Spinal cord (tissue), 10 donors: ENCODE measurements at places on chromosomes 5 and 9.
A peak's percentile ranks its signal among the peaks of the same experiment; 100 is the strongest.

DNA sequence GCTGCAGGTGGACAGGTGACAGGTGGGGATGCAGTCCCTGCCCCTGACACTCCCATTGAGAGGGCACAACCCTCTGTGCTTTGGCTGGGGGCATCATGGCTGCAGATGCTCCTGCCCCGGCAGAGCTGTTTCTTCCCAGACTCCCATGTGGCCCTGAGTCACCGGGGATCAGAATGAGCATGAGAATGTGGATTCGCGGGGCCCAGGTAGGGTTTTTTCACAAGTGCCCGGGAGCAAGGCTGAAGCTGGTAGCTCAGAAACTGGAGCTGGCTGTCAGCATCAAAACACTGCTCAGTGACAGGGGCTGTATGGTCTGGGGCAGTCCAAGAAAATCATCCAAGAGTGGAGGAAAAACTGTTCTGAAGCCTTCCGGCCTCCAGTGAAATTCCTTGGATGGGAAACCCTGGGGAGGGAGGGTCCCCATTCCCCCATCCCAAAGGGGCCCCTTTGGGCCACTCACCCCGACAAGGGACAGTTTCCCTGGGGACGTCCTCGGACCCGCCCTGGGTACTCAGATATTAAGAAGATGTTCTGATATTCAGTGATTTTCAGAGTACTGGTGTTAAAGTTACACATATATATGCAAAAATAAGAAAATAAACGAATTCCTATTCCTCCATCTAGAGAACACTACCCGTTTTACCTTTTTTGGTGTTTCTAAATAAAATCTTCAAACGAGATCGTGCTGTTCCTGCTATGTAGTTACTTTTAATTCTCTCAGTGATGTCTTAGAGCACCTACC, 120.1 kb upstream of the LPCAT1 start:
- no peak for DNase-seq

- DNase-seq = no peak
These were observed 524.4 kb upstream of the CHD1 start for GRCh38 chr5:99453196-99453595.

GRCh38 chr5:115096034-115096769, 73.5 kb downstream of the TRIM36 start:
- no peak for DNase-seq

- no peak for DNase-seq
These were observed 12.2 kb downstream of the SECISBP2 start for GRCh38 chr9:89330513-89330912.

- DNase-seq = no peak
These were observed 225.0 kb downstream of the VPS13A start for GRCh38 chr9:77402286-77402685.

DNA sequence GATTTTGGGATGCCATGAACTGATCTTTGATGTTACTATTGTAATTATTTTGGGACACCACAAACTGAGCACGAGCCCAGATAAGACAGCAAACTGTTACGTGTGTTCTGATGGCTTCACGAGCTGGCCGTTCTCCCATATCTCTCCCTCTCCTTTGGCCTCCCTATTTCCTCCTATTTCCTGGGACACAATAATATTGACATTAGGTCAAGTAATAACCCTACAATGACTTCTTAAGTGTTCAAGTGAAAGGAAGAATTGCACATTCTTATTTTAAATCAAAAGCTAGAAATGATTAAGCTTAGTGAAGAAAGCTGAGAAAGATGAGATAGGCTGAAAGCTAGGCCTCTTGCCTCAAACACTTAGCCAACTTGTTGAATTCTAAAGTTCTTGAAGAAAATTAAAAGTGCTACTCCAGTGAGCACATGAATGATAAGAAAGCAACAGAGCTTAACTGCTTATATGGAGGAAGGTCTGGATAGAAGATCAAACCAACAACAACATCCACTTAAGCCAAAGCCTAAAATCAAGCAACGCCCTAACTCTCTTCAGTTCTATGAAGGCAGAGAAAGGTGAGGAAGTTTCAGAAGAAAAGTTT, 247.1 kb downstream of the LRRC70 start:
- no peak for DNase-seq

- no peak for DNase-seq
These were observed 450.2 kb upstream of the ZNF608 start for GRCh38 chr5:125196481-125197111.

- no peak for DNase-seq
These were observed 193.5 kb downstream of the GNA14 start for GRCh38 chr9:77454663-77455062.

DNA sequence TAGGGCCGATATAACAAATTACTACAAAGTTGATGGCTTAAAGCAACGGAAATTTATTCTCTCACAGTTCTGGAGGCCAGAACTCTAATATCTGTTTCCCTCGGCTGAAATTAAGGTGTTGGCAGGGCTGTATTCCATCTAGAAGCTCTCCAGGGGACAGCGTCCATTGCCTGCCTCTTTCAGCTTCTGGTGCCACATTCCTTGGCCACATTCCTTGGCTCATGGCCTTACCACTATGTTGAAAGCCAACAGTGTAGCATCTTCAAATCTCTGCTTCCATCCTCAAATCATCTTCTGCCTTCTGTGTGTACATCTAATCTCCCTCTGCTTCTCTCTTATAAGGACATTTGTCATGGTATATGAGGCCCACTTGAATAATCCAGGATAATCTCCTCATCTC, 17.2 kb downstream of the FGF10 start:
- no peak for DNase-seq

DNA sequence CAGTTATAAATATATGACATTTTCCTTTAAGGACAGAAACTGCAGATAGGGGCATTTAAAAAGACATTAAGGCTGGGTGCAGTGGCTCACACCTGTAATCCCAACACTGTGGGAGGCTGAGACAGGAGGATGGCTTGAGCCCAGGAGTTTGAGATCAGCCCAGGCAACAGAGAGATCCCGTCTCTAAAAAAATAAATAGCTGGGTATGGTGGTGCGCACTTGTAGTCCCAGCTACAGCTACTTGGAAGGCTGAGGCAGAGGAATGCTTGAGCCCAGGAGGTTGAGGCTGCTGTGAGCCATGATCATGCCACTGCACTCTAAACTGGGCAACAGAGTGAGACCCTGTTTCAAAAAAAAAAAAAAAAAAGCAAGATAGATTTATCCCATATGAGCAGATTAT, 63.6 kb downstream of the CSNK1A1 start:
- DNase-seq = no peak

DNA sequence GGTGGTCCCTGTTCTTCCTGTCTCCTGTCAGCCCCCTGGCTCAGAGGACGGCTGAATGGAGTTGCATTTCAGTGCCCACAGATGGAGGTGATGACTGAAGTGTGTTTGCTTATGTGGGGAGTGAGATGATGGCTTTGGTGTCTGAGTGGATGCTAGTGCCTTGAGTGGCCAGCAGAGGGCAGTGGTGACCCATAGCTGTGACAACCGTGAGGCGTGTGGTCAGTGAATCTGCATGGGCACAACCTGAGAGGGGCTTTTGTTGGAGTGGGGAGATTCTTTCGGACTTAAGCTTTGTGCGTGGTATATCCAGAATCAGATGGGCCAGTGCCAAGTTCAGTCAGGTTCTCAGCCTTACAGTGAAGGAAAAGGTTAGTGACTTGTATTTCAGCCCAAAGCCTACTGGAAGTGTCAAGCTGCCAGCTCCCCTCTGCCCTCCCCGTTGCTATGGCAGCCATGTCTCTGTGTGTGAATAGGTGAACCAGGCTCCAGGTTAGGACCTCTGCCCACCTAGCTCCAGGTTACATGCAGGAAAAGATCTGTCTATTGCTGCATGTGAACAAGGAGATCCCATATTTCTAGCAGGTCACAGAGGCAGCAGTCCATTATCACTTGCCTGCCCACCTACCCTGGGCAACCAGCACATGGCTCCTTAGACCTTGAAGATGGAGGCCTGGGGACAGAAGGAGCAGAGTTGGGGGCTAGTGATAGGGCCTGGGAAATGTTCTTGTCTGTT, 14.7 kb upstream of the CXXC5 start:
- no peak for DNase-seq

DNA sequence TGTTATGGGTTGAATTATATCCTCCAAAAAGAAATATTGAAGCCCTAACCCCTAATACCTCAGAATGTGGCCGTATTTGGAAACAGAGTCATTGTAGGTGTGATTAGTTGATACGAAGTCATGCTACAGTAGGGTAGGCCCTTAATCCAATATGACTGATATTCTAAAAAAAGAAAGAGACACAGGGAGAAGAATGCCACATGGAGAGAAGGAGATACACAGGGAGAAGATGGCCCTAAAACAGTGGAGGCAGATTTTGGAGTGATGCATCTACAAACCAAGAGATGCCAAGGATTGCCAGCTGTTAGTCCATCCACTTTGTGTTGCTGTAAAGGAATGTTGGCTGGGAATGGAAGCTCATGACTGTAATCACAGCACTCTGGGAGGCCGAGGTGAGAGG, 21.3 kb downstream of the ARRDC3 start:
- DNase-seq = no peak

- DNase-seq = no peak
These were observed 41.7 kb upstream of the BNC2 start for GRCh38 chr9:16912197-16912596.

DNA sequence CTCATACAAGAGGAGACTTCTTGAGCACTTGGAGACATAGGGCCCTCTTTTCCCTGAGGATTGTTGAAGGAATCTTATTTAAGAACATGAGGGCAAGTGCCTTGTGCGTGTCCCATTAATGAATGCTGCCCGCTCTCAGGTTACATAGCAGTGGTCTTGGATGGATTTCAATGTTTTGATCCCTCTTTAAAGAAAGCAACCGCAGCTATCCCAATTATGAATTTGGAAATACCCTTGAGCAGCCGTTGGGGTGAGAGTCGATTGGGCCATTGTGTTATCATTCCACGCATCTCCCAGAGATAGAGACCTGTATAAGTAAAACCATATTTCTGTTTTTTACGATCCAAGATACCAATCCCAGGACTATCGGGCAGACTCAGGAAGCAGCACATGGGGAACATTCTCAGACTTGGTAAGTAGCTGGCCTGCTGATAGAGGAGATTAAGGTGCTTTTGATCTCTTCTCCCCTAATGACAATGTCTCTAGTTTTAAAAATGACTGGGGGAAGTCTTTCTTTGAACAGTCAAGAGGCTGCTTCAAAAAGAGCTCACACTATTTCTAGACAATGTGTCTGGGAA, 145.3 kb downstream of the MACROH2A1 start:
- DNase-seq = no peak

DNA sequence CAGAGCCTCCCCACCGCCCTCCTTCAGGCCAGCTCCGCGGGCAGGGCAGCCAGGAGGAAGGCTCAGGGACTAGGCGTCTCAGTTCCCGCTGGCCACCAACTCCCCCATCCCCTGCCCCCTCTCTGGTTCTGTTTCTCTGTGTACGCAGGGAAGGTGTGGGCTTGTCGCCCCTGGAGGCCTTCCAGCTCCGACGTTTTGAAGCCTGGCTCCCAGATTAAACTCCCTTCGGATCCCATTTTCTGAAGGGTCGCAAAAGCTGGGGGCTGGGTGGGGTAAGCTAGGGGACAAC, 346 bp downstream of the ATOX1 start:
- no peak for DNase-seq

- DNase-seq = no peak
These were observed 34.4 kb downstream of the FAM240B start for GRCh38 chr9:38685535-38685934.

DNA sequence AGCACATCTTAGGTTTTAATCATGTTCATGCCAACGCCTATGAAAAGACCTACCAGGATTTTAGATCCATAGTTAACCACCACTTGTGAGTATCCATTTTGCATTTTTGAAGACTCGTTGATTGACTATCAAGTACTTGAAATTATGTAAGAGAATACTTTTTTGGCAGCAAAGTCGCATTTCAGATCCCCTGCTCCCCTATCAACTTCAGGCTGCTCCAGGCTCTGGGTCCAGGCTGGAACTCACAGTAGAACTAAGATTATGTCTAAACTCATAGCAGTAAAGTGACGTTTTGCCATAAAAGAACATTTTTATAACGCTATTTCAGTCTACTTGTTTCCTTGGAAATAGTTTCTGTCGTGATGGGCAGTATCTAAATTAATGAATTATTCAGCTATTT, 267.7 kb downstream of the FANCC start:
- no peak for DNase-seq

DNA sequence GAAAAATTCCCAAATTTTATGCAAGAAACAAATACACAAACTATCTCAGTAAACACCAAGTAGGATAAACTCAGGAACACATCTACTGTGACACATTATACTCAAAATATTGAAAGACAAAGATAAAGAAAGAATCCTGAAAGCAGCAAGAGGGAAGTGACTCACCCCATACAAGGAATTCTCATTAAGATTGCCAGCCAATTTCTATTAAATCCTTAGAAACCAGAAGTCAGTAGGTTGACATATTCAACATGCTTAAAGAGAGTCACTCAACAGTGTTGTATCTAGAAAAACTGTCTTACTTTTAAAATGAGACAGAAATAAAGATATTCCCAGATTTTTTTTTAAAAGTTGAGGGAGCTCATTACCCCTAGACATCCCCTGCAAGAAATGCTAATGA, 15.5 kb downstream of the SPATA31E1 start:
- DNase-seq = no peak

DNA sequence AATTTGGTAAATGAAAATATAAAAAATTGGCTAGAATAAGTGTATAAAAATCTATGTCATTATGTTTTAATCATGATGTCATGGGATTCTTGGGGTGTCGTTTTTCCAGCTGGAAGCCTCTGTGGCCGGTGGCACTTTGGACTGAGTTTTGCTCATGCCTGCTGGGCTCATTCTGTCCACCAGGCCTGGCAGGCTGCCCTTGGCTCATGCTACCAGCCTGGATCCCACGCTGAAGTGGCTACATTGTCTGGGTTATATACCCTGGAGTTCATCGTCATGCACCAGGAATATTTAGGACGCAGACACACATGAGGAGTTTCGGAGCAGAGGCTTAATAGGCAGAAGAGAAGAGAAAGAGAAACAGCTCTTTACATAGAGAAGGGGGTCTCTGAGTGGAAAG, 1913.7 kb upstream of the WWC1 start:
- DNase-seq = peak; percentile 74

- no peak for DNase-seq
These were observed at the start of gene PROB1 for GRCh38 chr5:139394654-139395566. PROB1 (minus strand) TSS chr5:139395104; CDS start chr5:139395081, 23 bp downstream.

GRCh38 chr9:5310851-5311250, 6.3 kb upstream of the RLN2 start:
- no peak for DNase-seq

- no peak for DNase-seq
These were observed 196.3 kb downstream of the CSNK1G3 start for GRCh38 chr5:123708074-123708806.

GRCh38 chr9:15717290-15717967, 164.6 kb downstream of the CCDC171 start:
- DNase-seq = no peak

DNA sequence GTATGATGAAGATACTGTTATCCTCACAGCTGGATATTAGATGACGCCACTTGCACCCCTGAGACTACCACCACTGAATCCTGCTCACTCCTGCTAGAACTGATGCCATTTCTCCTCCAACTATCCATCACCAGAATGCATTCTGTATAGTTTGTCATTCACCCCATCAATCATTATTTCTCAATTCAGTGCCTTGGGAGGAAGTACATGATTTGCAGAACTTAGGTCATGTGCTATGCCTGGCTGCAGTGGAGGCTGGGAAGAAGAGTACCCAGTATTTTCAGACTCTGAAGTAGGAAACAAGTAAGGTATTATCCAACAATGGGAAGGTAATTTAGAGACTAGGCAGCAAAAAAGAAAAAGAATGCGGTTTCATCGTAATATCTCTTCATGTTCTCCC, 26.2 kb upstream of the HSD17B4 start:
- DNase-seq = no peak
